ENCODE measurements at places on chromosomes 11 and 22.

DNA sequence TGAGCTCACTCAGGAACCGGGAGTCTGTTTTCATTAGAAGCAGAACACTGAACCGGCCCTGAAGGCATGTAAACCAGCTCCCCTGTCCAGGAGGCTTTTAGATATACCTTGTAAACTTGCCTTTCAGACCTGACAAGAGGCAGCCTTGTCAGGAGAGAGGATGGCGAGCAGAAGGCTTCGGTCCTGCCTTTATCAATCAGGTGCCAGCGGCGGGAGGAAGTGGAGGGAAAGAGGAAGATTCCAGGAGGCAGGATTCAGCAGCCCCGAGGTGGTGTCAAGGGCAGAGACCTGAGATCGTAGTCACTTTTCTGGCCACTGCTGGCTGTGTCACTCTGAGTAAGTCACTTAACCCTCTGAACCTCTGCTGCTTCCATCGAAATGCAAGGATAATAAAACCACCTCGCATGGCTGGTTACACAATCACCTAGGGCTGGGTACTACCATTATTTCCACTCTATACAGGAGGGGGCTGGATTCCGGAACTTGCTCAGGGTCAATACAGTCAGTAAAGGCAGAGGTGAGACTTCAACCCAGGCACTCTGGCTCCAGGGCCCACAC is 181.0 kb downstream of the CHST1 start:
- DNase-seq = no peak

DNA sequence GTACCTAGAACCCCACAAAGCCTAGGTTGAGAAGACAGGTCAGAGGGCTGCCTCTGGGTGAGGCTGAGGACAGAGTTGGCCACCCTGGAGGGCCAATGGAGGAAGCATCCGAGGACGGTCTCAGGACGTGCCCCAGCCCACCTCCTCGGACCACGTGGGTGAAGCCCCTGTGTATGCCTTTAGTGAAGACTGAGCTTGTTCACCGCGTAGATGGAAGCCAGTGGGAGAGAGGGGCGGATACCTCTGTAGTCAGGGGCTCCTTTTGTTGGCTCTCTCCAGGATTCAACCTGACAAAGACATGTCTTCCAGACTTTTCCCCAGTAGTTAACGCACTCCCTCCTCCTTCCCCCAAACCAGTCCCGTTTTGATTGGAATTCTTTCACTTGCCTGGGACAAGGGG is 110.7 kb downstream of the ZBTB16 start:
- no peak for DNase-seq

DNA sequence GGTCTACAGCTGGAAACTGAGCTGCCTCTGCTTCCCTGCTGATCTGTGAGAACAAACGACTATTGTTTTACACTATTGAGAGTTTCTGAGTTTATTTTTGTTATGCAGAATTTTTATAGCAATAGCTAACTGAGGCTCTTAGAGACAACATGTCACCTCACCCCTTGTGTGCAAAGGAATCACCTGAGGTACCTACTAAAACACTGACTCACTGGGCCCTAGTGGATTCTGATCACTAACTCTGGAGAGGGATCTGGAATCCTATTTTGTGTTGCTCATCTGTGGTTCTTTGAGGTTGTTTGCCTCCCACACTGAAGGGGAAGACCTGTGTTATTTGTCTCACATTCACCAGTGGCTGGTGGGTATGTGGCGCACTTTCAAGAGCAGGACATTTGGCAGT is 13.4 kb upstream of the B3GAT1 start:
- DNase-seq = no peak

DNA sequence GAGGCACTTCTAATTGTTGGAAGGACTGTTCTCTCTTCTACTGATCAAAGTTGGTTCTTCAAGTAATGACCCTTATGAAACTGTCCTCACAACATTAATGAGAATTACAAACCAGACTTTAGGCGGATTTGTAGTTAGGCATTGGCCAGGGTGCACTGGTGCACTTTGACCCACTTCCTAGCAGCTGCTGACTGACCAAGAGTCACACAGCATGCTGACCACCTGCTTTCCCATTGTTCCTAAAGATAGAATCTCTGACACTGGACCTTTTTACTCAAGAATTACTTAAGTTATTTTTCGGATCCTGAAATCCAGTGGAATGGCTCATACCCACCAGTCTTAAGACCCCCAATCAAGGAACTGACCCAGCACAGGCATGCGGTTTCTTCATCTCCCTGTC is 264.0 kb downstream of the ST3GAL4 start:
- DNase-seq = no peak

GRCh38 chr11:113796663-113797259 is 17.2 kb downstream of the CLDN25 start:
- peak; percentile 48 for DNase-seq

DNA sequence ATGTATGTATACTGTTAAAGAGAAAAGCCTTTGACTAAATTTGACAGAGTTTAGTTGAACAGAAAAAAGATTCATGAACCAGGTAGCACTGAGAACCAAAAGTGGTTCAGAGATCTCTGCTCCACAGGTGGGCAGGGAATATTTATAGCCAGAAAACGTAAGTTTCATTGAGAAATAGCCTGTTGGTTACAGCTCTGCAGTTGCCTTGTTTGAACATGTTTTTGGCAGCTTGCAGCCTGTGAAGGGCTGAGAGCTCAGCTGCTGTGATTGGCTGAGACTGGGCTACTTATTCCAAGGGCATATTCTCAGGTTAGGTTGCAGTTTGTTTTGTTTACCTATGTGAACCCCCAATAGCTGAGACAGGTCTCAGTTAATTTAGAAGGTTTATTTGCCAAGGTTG is 13.5 kb upstream of the ZNF74 start:
- DNase-seq = no peak

- DNase-seq = no peak
These were observed 19.1 kb downstream of the HIRA start for GRCh38 chr22:19412478-19412877.

- peak; percentile 22 for DNase-seq
These were observed 921 bp downstream of the TESMIN start for GRCh38 chr11:68750195-68751003.

- DNase-seq = no peak
These were observed 155.7 kb downstream of the CNTN5 start for GRCh38 chr11:99176430-99176829.

GRCh38 chr11:206526-207207 is 532 bp downstream of the BET1L start:
- no peak for DNase-seq

- DNase-seq = no peak
These were observed 14.9 kb downstream of the ARAP1 start for GRCh38 chr11:72737336-72737735.
